GM23338 (cell line): ENCODE measurements at places on chromosomes 4 and X.

DNA sequence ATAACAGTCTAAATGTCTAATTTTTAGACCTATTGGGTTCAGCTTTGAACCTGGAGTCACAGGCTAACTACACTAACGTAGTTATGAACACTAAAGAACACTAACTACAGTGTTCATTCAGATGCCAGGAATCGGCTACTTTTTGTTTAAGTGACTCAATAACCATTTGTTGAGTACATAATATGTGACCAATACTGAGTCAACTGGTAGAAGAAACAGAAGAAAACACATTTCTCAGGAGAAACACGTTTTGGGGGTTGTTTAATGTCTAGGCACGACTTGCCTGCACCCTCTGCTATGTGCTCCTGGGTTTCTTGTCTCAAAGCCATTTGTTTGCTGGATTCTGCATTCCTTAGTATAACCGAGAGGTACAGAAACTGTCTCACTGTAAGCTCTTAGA, 18.6 kb upstream of the CLNK start:
- no peak for DNase-seq

- DNase-seq = peak; percentile 90
Observed at GRCh38 chr4:1356181-1356998, 9.4 kb downstream of the UVSSA start.

DNA sequence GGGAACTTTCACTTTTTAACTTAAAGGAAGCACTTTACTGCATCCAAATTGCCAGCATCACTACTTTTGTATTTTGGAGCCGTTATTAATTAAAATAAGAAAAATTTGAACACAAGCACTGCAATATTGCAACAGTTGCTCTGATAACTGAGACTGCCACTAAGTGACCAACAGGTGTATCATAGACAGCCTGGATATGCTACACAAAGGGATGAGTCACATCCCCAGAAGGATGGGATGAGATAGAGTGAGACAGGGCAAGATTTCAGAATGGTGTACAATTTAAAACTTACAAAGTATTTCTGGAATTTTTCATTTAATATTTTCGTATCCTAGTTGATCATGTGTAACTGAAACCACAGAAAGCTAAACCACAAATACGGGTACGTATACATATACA, 204.1 kb downstream of the MAPK10 start:
- no peak for DNase-seq

DNA sequence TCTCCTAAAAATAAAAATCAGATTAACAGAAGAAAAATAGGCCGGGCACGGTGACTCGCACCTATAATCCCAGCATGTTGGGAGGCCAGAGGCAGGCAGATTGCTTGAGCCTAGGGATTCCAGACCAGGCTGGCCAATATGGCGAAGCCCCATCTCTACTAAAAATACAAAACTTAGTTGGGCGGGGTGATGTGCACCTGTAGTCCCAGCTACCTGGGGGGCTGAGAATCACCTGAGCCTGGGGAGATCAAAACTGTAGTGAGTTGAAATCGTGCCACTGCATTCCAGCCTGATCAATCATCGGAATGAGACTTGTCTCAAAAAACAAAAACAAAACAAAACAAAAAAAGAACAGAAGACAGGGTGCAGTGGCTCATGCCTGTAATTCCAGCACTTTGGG, 32.8 kb upstream of the NOCT start:
- DNase-seq = no peak

- DNase-seq = no peak
Observed at GRCh38 chr4:137981277-137981676, 260.9 kb downstream of the SLC7A11 start.

GRCh38 chr4:107939307-107939706, 8.0 kb downstream of the CYP2U1 start:
- no peak for DNase-seq

DNA sequence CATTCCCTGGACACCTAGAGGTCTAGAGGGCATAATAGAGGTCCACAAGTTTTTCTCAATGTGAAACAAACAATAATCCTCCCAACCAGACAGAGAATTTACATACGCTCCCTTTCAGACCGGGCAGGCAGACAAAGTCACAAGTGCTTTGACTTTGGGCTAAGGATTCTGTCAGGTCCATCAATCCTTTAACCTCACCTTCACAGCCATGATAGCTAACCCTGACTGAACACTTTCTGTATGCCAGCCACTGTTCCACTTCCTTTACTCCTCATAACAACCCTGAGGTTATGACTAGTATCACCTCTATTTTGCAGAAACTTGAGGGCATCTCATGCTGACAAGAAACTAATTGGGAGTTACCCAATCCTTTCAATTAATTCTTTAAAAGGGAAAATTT, 118.8 kb upstream of the AFF2 start:
- no peak for DNase-seq

GRCh38 chr4:54626113-54626512, 31.6 kb upstream of the KIT start:
- no peak for DNase-seq

GRCh38 chr4:1336088-1336491, 10.9 kb upstream of the UVSSA start:
- DNase-seq = no peak

GRCh38 chr4:125235971-125236370, 78.8 kb upstream of the FAT4 start:
- DNase-seq = no peak

- DNase-seq = peak; percentile 64
Observed at GRCh38 chr4:139633661-139634060, 32.0 kb upstream of the MGST2 start.

DNA sequence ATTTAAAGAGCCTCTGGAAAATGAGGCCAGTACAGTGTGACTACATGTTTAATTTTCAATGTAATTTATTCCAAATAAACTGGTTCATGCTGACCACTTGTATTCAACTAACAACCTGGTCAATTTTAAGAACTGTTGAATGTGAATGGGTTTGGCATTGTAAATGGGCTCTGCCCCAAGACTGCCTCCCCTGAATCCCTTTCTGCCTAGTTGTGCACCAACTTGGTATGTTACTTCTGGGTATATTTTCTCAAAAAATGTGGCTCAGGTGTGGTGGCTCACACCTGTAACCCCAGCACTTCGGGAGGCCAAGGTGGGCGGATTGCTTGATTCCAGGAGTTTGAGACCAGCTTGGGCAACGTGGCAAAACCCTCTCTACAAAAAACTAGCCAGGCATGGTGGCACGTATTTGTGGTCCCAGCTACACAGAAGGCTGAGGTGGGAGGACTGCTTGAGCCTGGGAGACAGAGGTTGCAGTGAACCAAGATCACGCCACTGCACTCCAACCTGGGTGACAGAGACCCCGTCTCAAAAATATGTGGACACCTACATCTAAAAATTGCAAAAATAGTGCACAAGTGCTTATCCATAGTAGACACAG, 7.2 kb downstream of the RPL9 start:
- no peak for DNase-seq

- no peak for DNase-seq
Observed at GRCh38 chr4:153065276-153065675, 129.2 kb downstream of the FHDC1 start.

GRCh38 chrX:120242813-120243212, 7.8 kb upstream of the ZBTB33 start:
- no peak for DNase-seq

DNA sequence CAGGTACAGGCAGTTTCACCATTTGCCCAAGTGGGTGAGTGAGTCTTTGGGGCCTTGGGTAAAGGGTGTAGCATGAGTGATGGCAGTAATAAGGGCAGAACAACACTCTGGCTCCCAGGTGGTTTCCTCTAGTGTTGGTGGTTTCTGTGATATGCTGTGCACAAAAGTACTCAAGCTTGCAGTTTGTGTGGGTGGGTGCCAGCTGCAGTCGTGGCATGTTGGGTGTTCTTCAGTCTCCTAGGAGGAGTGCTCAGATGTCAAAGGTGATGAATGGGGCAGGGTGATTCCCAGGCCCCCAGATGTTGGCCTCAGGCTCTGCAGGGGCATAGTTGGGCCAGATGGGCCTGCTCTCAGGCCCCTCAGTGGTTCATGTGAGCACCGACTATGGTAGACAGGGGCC, 166.1 kb upstream of the KLF8 start:
- no peak for DNase-seq

GRCh38 chr4:141389649-141390048, 169.0 kb downstream of the ZNF330 start:
- DNase-seq = peak; percentile 34

- DNase-seq = no peak
Observed at GRCh38 chr4:165288639-165289422, 38.6 kb upstream of the MSMO1 start.

DNA sequence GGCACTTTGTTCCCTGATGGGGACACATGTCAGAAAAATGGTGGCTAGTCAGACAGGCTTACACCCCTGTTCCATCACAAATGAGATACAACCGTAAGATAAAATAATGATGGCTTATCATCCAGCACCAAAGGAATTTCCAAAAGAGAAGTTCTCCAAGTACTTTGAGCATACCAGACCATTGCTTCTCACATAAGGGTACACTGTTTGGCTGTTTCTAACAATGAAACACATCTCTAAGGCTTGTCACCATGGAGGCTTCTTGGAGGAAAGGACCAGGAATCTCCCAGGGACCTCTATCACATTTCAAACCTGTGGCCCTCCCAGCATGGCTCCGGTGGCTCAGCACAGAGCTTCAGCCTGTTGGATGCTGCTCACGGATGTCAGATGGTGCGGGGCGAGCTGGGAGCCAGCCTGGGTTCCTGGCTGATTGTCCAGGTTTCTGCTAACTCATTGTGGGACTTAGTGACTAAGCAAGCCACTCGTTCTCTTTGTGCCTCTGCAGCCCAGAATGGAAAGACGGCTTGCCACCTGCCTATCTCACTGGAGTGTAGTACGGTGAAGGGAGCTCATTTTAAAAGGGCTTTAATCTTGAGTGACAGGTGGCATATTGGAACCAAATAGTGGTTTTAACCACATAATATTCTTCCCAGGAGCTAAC, 54.5 kb downstream of the FHDC1 start:
- no peak for DNase-seq

DNA sequence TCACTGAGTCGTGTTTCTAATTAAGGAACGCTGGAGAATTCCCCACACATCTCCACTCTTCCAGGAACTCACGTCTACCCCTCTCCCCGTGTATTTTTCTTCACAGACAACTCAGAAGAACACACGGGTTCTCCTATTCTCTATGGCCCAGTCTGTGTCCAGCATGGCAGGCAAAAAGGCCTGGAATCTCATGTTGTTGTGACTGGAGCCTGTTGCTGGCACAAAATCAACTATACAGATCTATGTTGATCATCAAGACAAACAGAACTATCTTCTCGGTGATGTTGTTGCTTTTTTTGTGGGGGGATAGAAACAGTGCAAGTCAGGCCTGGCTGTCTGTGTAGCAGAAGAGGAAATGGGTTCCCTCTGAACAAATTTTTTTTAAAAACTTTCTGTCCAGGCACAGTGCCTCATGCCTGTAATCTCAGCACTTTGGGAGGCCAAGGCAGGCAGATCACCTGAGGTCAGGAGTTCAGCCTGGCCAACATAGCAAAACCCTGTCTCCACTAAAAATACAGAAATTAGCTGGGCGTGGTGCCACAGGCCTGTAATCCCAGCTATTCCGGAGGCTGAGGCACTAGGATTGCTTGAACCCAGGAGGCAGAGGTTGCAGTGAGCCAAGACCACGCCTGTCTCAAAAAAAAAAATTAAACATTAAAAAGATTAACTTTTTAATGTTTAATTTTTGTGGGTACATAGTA, 50.5 kb upstream of the CBR4 start:
- no peak for DNase-seq

- no peak for DNase-seq
Observed at GRCh38 chr4:183163135-183163534, 64.1 kb downstream of the WWC2 start.

DNA sequence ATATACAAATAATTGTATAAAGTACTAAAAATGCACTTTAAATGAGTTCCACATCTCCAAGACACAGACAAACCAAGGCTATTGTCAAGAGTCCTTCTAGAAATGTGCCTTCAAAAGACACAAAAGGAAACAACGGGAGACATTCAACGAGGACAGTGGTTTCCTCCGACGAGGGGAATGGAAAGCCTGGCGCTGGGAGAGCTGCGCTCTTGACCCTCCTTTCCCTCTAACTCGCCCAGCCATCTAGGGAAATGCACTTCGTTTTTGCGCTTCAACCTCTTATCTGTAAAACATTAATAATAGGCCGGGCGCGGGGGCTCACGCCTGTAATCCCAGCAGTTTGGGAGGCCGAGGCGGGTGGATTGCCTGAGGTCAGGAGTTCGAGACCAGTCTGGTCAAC, 37.0 kb downstream of the ZFP42 start:
- DNase-seq = peak; percentile 84

DNA sequence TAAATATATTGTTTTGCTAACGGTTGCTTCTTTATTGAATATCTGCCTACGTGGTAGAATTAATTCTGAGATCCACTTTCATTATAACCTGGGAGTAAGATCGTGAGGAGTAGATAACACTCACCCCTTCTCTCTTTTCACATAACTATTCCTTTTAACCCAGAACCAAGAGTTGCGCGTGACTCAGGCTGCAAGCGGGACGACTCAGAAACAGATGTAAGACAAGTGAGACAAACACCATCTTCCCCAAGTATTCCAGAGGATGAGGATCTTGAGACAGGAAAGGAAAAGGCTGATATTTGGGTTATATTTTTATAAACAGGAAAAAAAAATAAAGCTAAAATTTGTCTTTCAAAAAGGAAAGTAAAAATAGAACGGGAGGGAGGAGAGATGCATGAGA, 318.8 kb upstream of the NOCT start:
- DNase-seq = no peak

- no peak for DNase-seq
Observed at GRCh38 chr4:18012134-18012806, 9.3 kb downstream of the LCORL start.

DNA sequence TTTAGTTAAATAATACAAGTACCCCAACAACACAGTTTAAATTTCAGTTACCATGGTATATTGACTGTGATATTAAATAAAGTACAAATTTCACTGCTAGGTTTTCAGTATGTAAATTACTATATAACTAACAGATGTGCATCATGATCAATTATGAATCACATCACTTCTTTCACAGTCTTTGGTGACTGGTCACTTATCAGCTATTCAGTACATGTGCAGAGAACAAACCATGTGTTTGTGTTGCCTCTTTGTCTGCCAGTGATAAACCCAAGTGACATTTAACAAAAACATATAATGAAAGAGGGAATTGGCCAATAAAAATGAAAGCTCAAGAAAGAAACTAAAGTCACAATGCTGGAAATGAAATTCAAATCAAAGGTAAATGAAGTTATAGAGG, 249.3 kb downstream of the CHIC1 start:
- DNase-seq = no peak

DNA sequence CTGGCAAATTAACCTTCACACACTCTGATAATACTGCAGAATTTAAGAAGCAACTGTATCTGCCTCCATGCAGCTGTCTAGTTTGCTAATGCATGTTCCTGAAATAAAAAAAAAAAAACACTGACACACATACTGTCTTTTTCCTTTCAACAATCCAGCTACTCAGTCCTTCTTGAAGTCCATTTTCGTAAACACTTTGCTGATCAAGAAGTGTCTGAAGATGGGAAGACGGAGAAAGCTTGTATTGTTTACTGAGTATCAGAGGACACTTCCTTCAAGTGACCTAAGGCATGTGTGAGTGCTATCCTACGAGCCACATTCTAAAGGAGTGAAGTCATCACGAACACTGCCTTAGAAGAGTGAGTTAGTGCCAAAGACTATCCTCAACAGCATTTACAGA, 82.6 kb downstream of the LUZP4 start:
- peak; percentile 46 for DNase-seq
